ENCODE measurements at places on chromosomes 6 and 20. TPM values are rescaled to one million over a fixed set of nuclear protein-coding genes. Genes with fewer than 3 reads are reported as not detected.

Gene HSPA12B
- total RNA-seq = 3.4 TPM

- DNase-seq = peak; percentile 77
These were observed 219.3 kb downstream of the ARHGAP18 start for GRCh38 chr6:129490521-129491255.

GRCh38 chr20:13788167-13788834 is 3.5 kb downstream of the NDUFAF5 start:
- DNase-seq = peak; percentile 79

DNA sequence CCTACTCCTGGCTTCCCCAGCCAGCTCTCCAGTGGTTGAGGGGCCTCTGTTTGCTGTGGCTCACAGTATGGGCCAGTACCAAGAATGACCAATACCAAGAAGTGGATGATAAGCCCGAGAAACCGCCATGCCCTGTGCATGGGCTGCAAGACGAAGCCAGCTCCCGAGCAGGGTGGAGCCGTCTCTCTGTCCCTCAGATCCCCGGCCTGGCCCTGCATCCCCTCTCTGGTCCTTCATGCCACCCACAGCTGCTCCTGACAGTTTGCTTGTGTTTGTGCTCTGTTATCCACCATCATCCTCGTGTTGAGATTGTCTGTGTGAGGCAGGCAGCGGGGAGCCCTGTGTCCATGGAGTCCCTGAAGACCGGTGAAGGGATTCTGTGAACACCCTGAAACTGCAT is 36.1 kb downstream of the GABRR2 start:
- no peak for DNase-seq

Gene PLCB4
- 15.0 TPM for total RNA-seq

Gene SOBP
- total RNA-seq = 2.1 TPM
